ENCODE measurements at places on chromosomes 6 and 20.

DNA sequence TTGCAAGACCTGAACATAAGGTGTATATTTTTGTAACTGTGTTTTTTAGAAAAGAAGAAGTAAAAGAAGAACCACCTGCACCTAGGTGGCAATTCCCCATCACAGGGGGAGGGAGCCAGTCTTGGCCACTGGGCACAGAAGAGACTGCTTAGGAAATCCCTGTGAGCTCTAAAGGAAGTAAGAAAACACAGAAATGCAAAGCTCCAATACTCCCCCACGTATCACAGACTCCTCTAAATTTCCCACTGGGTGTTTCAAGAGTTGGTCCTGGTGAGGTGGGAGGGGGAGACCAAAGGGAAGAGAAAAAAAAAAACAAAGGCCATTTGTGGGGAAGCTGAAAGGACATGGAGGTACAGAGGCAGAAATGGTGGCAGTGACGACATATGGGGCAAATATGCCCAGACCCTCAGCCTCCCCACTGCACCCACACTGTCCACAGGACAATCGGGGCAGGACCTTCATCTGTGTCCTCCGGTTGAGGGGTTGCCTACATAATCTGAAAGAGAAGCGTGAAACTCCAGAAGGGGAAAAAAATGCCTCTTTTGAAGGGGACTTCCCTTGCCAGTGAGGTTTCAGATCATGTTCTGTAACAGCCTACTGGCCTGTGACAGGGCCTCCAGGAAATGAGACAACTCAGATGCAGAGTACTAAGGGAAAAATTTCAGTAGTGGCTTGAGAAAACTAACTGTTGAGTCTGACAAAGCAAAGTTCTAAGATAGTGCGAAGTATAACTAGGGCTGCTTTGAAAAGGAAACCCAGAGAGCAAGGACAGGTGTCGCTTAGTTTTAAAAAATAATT lies 226.2 kb upstream of the MARCKS start:
- peak; percentile 1 for DNase-seq

DNA sequence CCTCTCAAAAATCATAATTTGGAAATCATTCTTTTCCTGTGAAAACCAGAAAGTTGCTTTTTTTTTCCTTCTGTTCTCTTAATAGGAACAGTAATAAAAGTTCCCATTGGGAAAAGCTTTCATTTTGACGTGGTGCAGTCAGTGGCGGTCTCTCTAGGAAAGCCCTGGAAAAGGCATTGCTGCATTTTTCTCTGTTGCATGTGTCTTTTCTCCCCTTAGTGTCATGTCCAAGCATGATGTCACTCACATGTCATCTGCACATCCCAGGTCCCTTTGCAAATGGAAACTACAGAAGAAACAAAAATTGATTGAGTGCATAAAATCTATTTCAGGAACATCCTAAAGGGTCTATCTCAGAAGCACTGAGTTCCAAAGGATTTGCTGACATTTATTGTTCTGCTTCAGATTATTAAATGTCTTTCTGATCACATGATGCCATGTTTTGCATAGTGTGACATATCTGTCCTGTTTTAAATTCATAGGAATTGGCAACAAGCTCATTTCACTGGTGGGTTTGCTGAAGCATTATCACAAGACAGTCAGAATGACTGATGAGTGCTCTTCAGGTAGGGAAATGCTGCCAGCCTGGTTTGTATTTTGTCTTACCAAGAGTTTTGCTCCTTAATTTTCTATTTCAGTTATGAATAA lies 208.7 kb downstream of the SOX4 start:
- no peak for DNase-seq

GRCh38 chr20:63696628-63697356 lies at the start of gene TNFRSF6B:
Gene TNFRSF6B (plus strand): TSS chr20:63696652. CDS start chr20:63696768, 116 bp downstream.
- no peak for DNase-seq

GRCh38 chr20:49785852-49786175 lies 26.8 kb upstream of the SLC9A8 start:
- DNase-seq: no peak

DNA sequence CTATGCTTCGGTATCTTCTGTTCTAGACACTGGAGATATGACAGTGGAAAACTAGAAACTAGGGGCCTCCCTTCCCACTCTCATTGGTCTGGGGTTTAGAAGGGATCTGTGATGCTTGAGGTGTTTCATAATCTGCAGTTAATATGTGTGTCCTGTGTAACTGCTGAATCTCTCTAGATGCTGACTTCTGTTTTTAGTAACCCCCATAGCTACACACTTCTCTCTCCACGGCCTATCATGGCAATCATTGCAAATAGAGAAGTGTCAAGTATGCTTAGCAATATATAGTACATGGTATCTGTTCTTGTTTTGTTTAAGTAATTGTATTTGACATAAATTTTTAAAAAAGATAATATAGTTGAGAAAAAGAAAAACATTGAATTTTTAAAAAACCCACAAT lies 394.6 kb upstream of the MMS22L start:
- DNase-seq: no peak

DNA sequence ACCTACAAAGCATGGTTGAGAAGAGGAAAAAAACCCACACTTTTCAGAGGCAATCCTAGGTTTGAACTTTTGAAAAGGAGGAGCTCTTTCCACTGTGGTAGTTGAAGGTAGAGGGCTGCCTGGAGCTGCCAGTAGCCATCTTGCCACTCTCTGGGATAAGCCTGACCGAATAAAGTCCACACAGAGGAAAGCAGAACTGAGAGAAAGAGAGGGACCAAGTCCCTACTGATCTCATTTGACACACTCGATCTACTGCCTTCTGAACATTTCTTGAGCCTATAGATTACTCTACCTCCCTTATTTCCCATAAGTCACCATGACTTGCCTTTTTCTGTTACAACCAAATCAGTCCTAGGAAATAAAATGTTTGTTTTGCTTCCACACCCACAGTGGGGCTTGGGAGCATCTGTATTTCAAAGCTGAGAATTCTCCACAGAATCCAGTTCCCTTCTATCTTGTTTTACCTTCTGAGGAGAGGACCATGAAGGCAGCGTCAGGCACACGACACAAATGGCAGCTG lies 147.0 kb upstream of the PTPRK start:
- DNase-seq: no peak

- no peak for DNase-seq
These were observed 58.8 kb downstream of the ZMYND8 start for GRCh38 chr20:47297746-47298145.

All from activated CD4-positive, alpha-beta T cell treated with anti-CD3 and anti-CD28 coated beads for 24 hours (primary cell).